ENCODE measurements at places on chromosomes 16 and 17. TPM values are rescaled to one million over a fixed set of nuclear protein-coding genes. Genes with fewer than 3 reads are reported as not detected.

DNA sequence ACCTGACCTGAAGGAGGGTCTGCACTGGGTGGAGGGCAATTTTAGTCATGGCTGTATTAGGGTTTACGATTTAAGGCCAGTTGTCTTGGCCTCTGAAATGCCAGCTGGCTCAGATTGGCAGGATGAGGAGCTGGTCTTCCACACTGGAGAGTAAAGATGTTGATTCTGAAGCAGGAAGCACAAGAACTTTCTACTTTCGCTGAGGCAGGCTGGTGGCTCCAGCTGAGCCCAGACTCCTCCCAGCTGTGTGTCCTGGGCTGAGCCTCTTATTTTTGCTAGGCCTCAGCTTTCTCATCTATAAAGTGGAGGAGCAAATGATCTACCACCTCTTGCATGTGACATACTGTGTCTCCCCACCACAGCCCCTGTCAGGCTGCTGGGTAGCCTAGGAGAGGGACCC is 74.4 kb downstream of the MRM1 start:
- H3K4me3 ChIP-seq, result peak overlapping the region; percentile 75
- H3K36me3 ChIP-seq, result no peaks in the 10 kb centered on the region
- H3K27me3 ChIP-seq, result no peaks in the 10 kb centered on the region
- peak overlapping the region; percentile 79 for H3K27ac ChIP-seq

DNA sequence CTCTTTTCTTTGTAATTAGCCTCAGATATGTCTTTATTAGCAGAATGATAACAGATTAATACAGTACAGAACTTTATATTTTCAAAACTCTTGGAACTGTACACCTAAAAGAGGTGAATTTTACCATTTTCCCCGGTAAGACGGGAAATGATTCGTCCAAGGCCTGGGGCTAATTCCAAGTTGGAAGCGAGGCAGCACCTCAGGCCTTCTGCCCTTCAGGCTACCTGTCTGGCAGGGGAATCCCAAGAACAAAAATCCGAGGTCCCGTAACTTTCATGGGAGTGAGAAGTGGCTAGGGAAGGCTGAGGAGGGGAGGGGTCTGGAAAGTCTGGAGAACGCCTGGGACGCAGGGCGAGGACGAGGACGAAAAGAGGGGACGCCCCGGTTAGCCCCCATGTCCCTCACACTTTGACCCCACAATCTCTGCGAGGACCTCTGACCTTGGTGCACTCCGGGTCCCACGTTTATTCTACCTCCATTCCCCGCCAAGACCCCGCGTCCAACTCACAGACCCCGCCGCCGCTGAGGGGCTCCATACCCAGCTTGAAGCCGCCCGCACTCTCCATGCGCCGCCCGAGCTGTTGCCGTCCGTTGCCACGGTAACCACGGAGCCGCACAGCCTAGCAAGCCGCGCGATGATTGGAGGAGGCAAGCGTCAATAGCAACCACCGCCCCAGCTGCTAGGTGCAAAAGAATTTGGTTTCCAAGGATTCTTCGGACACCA is at the start of gene HYDIN:
Gene HYDIN (minus strand): TSS at position 601 of the 724 bp plus-strand sequence. CDS start 43,827 bp downstream, outside the sequence.
- peaks cover 13% of the 10 kb centered on the region for H3K27me3 ChIP-seq
- no peaks in the 10 kb centered on the region for H3K4me1 ChIP-seq
- H3K27ac ChIP-seq, result no peak within 1 kb of the TSS
- DNase-seq, result peak; percentile 66
- no peaks in the 10 kb centered on the region for H3K36me3 ChIP-seq

- peaks cover 13% of the 10 kb centered on the region for H3K36me3 ChIP-seq
- H3K27me3 ChIP-seq, result no peaks in the 10 kb centered on the region
- peak; percentile 92 for DNase-seq
Measured at GRCh38 chr17:1108765-1109605, 70.8 kb downstream of the ABR start.

- H3K4me1 ChIP-seq, result no peaks in the 10 kb centered on the region
- no peak overlapping the region for H3K27ac ChIP-seq
- no peak overlapping the region for H3K4me3 ChIP-seq
- no peaks in the 10 kb centered on the region for H3K36me3 ChIP-seq
Measured at GRCh38 chr17:9986754-9987382, 81.8 kb upstream of the RCVRN start.

HERPUD1 gene
- 164 TPM for total RNA-seq

DNA sequence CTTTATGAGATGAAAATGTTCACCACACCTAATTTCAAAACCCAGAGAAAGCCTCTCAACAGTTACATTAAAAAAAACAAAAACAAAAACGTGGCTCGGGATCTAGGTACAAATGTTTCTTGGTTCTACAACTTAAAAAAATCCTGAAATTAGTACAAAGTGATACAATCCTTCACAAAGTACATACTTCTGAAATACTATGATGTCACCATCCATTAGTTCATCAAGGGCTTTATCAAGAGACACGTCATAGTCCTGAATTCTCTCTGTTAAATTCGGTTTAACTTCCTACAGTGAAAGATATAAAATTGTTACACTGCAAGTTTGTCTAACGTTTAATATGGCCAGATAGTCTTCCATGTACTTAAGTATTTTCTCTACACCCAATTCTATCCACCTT is 18.2 kb downstream of the LITAFD start:
- peaks cover 85% of the 10 kb centered on the region for H3K36me3 ChIP-seq
- H3K27me3 ChIP-seq, result no peaks in the 10 kb centered on the region
- no peak for DNase-seq
- H3K4me3 ChIP-seq, result no peak overlapping the region
- H3K4me1 ChIP-seq, result no peaks in the 10 kb centered on the region

- peaks cover 13% of the 10 kb centered on the region for H3K27me3 ChIP-seq
- no peaks in the 10 kb centered on the region for H3K4me1 ChIP-seq
- no peaks in the 10 kb centered on the region for H3K36me3 ChIP-seq
- H3K27ac ChIP-seq, result no peak overlapping the region
- DNase-seq, result no peak
- no peak overlapping the region for H3K4me3 ChIP-seq
Measured at GRCh38 chr17:27408891-27409290, 47.4 kb upstream of the KSR1 start.

ANKFY1 gene
- total RNA-seq, result 53.6 TPM

DNA sequence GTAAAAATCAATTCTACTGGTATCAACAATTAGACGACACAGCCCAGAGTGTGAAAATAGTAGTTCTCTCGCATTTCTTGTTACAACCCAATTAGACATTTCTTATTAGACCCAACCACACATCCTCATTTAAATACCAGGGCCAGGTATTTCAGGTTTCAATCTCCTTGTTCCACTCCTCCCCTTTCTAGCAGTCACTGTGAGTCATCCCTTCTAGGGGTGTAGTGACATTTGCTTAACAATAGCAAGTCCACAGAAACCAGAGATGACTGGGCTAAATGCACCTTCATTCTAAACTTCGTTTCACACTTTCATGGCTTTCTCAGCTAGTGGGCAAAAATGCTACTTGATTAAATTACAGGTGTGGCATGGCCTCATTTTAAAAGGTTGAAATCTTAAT is 116.9 kb upstream of the CACNG3 start:
- DNase-seq, result no peak
- no peaks in the 10 kb centered on the region for H3K27me3 ChIP-seq
- no peak overlapping the region for H3K27ac ChIP-seq
- peaks cover 34% of the 10 kb centered on the region for H3K36me3 ChIP-seq

ALOX15 gene
- not detected for total RNA-seq

DNA sequence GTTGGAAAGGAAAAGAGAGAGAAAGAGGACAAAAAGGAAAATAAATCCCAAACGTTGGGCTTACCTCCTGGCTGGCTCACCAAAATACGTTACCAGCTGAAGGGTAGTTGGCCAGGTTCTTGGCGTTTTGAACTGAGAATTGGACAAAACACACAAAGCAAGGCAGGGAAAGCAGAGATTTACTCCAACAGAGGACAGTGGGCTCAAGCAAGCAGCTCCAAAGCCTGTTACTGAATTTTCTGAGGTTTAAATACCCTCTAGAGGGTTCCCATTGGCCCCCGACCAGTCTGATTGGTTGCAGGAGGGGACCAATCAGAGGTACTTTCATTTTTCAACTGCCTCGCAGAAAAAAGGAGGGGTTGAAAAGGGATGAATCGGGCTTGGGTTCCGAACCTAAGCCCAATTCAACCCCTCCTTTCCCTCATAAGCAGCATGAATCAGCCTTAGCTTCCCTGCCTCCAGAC is 55.6 kb upstream of the ALOX12 start:
- H3K27ac ChIP-seq, result peak overlapping the region; percentile 82
- H3K27me3 ChIP-seq, result no peaks in the 10 kb centered on the region
- peak; percentile 73 for DNase-seq
- no peaks in the 10 kb centered on the region for H3K36me3 ChIP-seq

DNA sequence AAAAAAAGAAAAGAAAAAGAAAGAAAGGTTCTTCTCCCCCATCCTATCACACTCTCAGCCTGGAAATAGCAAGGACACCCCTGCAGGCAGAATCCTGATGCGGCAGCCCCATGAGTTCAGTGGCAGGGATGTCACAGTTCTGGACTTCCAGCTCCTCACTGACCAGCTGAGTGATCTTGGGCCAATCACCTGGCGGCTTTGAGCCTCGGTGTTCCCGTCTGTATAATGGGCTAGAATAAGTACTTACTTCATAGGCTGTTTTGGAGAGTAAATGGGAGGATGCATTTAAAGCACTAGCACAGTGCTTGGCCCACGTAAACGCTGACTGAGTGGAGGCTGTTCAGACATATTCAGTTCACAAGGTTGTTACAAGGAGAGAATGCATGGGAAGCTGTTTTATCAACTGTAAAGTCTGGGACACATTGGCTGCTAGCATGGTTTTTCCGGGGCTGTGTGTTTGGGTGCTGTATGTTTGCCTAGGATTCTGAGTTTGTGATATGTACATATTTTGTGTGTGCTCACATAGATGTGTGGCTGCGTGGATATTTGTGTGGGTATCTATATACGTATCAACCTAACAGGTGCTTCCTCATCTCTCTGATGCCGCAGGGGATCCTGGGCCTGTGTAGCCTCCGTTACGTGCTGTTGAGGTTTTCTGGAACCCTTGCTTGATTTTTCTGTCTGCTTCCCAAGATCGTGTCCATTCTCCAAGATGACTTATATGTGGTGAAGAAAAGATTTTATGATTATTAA is 3.4 kb downstream of the BHLHA9 start:
- H3K27me3 ChIP-seq, result peaks cover 51% of the 10 kb centered on the region
- no peak for DNase-seq
- H3K27ac ChIP-seq, result no peak overlapping the region
- H3K4me1 ChIP-seq, result peaks cover 16% of the 10 kb centered on the region
- H3K4me3 ChIP-seq, result no peak overlapping the region

- no peak overlapping the region for H3K4me3 ChIP-seq
- H3K27ac ChIP-seq, result no peak overlapping the region
- H3K36me3 ChIP-seq, result no peaks in the 10 kb centered on the region
- peaks cover 4% of the 10 kb centered on the region for H3K27me3 ChIP-seq
- no peaks in the 10 kb centered on the region for H3K4me1 ChIP-seq
Measured at GRCh38 chr17:63240106-63240505, 206.0 kb downstream of the CYB561 start.

HS3ST4 gene
- not detected for total RNA-seq

DNA sequence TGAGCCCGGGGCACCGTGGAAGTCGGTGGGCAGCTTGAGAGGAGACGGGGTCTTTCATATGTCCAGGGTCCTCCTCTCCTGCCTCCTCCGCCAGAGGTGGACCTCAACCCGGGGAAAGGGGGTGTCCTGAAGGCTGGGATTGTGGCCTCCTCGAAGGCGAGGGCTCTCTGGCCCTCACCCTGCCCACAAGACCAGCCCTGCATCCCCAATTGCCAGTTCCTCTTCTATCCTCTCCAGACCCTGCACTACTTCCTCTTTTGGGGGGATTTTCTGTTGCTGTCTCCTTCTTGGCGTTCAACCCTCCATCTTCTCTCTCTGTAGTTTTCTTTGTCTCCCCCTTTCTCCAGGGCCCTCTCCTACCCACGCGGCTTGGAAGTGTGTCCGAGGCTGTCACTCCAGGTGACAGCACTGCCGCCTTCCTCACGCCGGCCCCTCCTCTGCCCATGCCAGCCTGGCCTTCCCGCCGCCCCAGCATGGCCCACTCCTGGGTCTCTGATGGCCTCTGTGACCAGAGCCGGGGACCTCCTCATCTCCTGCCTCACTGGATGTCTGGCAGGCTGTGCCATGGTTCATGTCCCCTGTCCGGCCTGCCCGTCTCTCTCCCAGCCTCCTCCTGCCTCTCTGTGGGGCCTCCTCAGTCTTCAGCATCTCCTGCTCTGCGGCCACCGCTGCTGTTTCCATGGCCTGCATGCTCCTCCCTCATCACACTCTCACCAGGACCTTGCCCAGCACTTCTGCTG is 2.4 kb upstream of the ITGAX start:
- H3K4me1 ChIP-seq, result peaks cover 62% of the 10 kb centered on the region
- peaks cover 2% of the 10 kb centered on the region for H3K36me3 ChIP-seq
- H3K4me3 ChIP-seq, result peak overlapping the region; percentile 51
- no peaks in the 10 kb centered on the region for H3K27me3 ChIP-seq
- peak overlapping the region; percentile 86 for H3K27ac ChIP-seq

- no peak overlapping the region for H3K27ac ChIP-seq
- H3K4me1 ChIP-seq, result peaks cover 12% of the 10 kb centered on the region
- H3K27me3 ChIP-seq, result peaks cover 18% of the 10 kb centered on the region
- no peak overlapping the region for H3K4me3 ChIP-seq
- H3K36me3 ChIP-seq, result peaks cover 6% of the 10 kb centered on the region
- DNase-seq, result no peak
Measured at GRCh38 chr17:21046216-21046615, 3.4 kb upstream of the USP22 start.

HOXB9 gene
- 0.21 TPM for total RNA-seq

DNA sequence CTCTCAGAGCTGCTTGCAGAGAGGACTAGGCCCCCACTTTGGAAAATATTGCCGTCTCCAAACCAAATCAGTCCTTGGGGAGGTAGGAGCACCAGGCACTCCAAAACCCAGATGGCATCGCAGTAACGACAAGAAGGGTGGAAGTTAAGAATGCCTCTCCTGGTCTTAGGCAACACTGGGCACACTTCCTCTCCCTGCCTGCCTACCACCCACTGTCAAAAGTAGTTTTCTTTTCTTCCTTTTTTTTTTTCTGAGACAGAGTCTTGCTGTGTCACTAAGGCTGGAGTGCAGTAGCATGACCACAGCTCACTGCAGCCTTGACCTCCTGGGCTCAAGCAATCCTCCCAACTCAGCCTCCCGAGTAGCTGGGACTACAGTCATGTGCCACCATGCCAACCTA is 47.2 kb downstream of the SRL start:
- DNase-seq, result no peak
- no peak overlapping the region for H3K27ac ChIP-seq
- no peaks in the 10 kb centered on the region for H3K4me1 ChIP-seq
- no peak overlapping the region for H3K4me3 ChIP-seq
- no peaks in the 10 kb centered on the region for H3K36me3 ChIP-seq

- peaks cover 7% of the 10 kb centered on the region for H3K36me3 ChIP-seq
- peak overlapping the region; percentile 95 for H3K4me3 ChIP-seq
- DNase-seq, result no peak
- H3K27me3 ChIP-seq, result no peaks in the 10 kb centered on the region
Measured at GRCh38 chr16:586645-587590, 2.9 kb upstream of the RAB40C start.

GRCh38 chr17:77592106-77592865 is 366.2 kb upstream of the TNRC6C start:
- H3K4me3 ChIP-seq, result no peak overlapping the region
- H3K4me1 ChIP-seq, result peaks cover 16% of the 10 kb centered on the region
- peaks cover 2% of the 10 kb centered on the region for H3K36me3 ChIP-seq
- H3K27me3 ChIP-seq, result peaks cover 56% of the 10 kb centered on the region
- no peak overlapping the region for H3K27ac ChIP-seq
- DNase-seq, result no peak

NPB gene
- total RNA-seq, result 0.30 TPM

GRCh38 chr17:57471868-57472368 is 215.6 kb downstream of the MSI2 start:
- no peak overlapping the region for H3K27ac ChIP-seq
- H3K4me1 ChIP-seq, result peaks cover 18% of the 10 kb centered on the region
- no peak overlapping the region for H3K4me3 ChIP-seq
- H3K27me3 ChIP-seq, result no peaks in the 10 kb centered on the region
- H3K36me3 ChIP-seq, result peaks cover 14% of the 10 kb centered on the region

DNAH9 gene
- total RNA-seq, result not detected
